ENCODE measurements at places on chromosomes 5 and 9.

GRCh38 chr5:110218981-110219380, 507.5 kb downstream of the TMEM232 start:
- no peak for DNase-seq

DNA sequence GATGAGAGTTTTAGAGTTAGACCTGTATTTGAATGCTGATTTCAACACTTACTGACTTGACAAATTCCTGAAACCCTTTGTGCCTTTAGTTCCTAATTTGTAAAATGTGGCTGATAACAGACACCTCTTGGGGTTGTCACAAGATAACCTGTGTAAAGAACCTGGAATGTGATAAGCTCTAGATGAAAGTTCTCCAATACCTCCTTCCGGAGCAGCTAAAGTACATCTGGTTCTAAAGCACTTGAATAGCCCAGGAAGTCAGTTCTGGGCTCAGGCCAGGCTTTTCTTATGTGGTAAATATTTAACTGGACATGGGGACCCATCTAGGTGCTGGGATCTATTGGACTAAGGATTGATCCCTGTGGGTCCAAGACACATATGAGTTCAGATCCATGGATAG, 310.8 kb upstream of the ADAMTSL1 start:
- DNase-seq = no peak

- DNase-seq = no peak
Measured at GRCh38 chr5:40734986-40735385, 20.8 kb downstream of the TTC33 start.

DNA sequence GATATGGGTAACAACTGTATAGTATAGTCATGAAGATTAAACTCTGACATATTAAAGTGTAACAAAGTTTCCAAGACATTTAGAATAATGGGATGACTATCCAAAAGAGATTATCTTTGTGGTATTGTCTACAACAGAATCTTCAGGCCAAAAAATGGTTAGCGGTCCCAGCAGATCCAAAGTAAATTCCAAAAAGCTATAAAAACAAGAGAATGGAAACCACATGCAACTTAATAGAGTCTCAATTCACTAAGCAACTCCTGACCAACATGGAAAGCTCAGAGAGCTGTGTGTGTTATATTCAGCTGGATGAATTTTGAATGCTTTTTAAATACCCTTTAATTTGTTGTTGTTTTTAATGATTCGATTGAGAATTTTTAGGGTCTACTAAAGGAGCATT, 688.2 kb downstream of the CETN3 start:
- DNase-seq = no peak

DNA sequence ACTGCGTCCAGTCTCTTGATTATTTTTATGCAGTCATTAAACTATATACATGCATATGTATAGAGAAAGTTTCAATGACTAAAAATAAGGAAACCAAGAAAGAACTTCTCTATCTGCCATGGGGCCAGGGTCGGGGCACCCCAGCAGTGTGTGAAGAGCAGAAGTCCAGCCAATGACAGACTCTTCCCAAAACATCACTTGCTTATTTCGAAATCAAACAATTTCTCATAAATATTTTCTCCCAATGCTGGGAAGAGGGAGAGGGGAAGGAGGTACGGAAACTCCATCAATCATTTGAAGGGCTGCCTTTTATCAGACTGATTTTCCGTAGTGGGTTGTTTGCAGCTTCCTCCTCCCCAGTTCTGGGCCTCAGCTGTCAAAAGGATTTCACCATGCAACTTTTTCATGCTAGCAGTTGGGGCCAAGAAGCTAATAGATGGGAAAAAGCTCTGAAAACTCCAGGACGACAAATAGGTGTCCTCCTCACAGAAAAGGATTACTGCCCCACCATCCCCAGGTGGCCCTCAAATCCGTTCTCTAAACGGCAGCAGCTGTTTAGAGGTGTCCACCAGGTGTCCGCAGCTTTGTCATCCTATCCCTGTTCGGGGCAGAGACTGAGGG, 617 bp upstream of the FPGS start:
- no peak for DNase-seq

GRCh38 chr5:665541-665955, 27.6 kb downstream of the TPPP start:
- DNase-seq = no peak
